ENCODE measurements at places on chromosomes 7 and 10.

GRCh38 chr10:97770255-97770654 lies 1.5 kb downstream of the SFRP5 start:
- DNase-seq = no peak

DNA sequence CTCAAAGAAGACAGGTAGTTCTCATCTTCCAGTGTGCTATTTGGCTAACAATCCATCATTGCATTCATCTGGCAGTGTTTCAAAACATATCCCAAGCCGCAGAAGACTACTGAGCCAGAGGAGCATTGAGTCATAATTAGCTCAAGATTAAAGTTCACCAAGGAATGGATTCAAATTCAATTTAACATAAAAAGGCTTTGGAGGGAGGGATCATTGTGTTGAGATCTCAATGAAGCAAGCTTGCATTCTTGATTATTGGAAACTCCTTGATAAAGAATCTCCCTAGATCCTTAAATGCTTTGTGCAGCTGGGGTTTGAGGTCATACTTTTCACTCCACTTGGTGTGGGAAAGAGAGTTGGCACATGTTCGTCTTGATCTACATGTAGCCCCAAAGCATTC lies 142.8 kb upstream of the SEMA3A start:
- no peak for DNase-seq

- DNase-seq = no peak
These were observed 73.5 kb upstream of the DLX6 start for GRCh38 chr7:96931891-96932290.

GRCh38 chr10:59706851-59707797 lies 2.5 kb downstream of the SLC16A9 start:
- no peak for DNase-seq

- no peak for DNase-seq
These were observed 218.4 kb downstream of the GATA3 start for GRCh38 chr10:8272794-8273425.

GRCh38 chr10:3786295-3787015 lies 1.4 kb upstream of the KLF6 start:
- DNase-seq = no peak

- no peak for DNase-seq
These were observed 50.1 kb downstream of the VOPP1 start for GRCh38 chr7:55521917-55522902.

DNA sequence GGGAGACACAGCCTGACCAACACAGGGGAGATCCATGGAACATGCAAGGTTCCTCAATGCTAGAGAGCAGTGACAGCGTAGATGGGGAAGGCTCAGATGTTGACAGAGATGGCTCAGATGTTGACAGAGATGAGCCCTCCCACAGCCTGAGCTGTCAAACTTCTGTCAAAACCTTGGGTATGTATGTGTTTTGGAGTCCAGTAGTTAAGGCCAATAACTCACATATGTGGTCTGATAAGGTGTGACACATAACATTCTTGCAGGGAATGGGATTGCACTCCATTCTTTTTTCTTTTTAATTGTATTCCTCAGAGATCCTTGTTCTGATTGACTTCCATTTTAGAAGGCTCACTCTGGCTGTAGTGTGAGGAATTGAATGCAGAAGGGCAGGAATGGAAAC lies 136.3 kb downstream of the C1GALT1 start:
- no peak for DNase-seq

DNA sequence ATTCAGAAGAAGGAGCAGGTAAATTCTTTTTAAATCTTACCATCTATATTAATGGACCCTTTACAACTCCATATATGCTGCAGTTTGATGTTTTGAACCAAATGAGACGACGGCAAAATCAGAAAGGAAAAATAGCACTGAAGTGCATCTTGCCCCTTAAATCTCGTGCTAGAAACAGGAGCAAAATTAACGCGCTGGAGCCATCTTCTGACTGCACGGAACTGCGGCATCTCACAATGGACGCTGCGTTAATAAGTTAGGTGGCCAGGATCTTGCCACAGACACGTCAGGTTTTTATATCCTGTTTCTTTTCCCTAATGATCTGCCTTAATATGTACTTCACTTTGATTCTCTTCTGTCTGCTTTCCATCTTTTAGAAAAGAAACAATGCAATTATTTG lies 354.5 kb downstream of the TFEC start:
- no peak for DNase-seq

DNA sequence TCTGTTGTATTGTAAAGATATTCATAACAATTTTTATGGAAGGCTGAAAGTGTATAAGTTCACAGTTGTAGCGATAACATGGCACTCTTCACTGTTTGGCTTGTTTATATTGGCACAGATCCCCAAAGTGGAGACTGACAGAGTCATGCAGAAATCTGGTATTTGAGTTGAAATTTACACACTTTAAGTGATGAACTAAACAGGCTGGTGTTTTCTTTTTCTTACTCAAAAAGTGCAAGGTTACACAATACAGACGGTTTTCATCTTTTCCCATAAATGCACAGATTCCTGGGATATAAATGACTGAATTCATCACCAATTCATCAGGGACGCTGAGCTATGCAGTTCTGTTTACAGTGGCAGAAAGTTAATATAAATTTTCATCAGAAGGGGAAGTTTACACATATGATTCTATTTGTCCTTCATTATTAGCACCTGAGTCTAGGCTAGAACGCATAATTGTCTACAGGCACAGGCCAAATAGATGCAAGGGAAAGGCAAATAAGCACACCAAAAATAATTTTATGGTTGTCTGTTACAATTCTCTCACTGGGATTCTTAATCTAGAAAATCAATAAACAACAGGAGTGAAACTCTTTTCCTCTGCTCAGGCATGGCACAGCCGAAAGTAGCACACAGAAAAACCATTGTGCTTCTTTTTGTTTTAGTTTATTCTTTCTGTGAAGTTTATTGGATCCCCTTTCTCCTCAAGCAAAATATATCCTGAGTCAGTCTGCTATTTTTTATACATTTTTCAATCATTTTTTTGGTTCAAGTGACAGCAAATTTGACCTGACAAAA lies 88.0 kb downstream of the FOXP2 start:
- DNase-seq = no peak

- DNase-seq = no peak
These were observed 14.0 kb downstream of the HABP2 start for GRCh38 chr10:113566888-113567287.

DNA sequence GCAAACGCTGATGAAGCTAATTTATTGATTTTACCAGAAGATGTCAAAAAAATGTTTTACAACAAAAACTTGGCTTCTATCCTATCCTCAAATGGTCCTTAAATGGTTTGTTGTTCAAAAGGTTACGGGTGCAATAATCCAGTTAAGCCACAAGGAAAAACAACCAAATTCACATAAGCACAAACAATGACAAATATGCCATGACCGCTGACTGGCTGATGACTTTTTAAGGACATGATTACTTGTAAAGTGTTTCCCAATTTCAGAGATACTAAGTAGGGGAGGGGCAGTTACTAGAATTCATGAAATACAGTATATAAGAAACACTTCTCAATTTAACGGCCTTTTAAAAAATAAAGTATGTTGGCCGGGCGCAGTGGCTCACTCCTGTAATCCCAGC lies 28.8 kb downstream of the ABI1 start:
- DNase-seq = no peak

- no peak for DNase-seq
These were observed 191.5 kb downstream of the DIP2C start for GRCh38 chr10:497898-498451.

DNA sequence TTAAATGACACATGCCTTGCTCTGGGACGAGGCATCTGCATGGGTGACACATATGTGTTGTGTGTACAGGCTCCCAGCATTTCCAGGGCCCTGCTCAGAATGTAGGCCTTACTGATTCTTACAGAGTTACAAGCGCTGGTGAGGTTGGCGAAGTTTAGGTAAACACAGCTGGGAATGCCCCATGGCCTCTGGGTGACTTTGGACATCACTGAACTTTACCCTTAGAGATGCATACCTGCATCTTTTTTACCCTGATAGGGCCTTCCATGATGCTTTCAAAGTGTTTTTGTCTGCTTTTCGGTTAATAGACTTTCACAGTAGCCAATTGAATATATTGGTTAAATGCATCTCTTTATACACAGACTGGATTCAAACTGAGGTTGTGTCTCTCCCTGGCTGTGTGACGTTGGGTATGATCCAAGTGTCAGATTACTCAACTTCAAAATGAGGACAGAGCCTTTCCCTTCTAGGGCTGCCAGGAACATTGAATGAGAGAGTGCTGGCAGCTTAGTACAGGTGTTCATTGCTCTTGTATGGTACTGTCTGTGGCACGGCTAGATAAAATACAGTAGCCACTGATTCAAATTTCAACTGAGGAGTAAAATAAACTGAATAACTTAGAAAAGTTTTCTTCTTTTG lies 29.5 kb downstream of the EGFR start:
- no peak for DNase-seq

GRCh38 chr10:87594864-87595263 lies 64.8 kb upstream of the PAPSS2 start:
- no peak for DNase-seq

- DNase-seq = no peak
These were observed 133.8 kb downstream of the PON1 start for GRCh38 chr7:95190515-95190914.

DNA sequence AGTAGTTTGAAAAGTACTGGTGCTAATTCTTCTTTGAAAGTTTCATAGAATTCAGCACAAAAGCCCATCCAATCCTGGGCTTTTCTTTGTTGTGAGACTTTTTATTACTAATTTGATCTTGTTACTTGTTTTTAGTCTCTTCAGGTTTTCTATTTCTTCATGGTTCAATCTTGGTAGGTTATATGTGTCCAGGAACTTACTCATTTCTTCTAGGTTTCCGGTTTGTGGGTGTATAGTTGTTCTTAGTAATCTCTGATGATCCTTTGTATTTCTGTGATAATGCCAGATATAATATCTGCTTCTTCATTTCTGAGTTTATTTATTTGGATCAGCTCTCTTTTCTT lies 147.5 kb downstream of the RTKN2 start:
- DNase-seq = no peak

DNA sequence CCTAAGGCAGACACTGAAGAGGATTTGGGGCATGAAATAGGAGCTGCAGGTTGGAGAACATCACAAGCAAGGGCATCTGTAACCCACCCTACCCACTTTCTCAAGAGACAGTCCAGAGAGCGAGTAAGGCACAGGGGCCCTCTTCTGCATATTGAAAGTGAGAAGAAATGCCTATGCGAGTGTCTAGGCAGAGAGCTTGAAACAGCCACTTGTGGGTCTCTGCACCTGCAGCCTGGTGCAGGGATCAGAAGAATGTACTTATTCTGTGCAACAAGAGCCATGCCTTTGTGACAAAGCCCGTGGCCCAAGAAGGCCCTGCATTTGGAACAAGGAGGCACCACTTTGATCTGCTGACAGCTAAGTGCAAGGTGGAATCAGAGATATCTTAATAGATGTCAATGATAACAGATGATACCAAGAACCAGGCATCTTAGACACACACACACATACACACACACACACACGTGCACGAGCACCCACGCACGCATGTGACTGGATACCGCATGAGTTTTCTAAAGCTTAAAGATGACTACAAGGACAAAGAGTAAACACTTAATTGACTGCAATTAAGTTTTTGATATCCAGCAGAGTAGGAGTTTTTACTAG lies 89.3 kb downstream of the NPSR1 start:
- no peak for DNase-seq

DNA sequence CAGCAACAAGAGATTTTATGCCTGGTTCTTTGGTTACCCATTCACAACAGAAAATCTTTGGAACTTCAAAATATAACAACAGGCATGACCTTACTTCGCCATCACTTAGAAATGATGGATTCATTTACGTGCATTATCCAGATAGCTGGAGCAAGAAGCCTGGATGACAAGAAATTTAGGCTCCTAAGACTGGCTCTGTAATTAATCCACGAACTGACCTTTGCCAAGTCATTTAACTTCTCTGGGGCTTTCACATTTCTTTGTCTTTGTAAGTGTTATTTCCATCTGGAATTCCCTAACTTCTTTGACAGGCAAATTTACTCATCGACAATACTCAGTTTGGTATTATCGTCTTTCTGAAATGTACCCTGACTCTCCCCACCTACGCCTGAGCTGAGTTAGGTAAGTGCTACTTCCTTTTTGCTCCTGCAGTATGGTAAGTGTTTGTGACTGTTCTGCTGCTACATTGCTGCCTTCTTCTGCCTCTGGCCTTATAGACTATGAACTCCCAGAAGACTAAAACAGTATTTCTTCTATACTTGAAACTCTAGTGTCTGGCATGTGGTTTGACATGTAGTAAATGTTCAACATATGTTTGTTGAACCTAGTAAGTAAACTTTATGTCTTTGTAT lies 5.5 kb upstream of the MDFIC start:
- DNase-seq = peak; percentile 42

GRCh38 chr10:110547139-110547761 lies 20.2 kb upstream of the SMC3 start:
- DNase-seq = no peak

GRCh38 chr7:101164071-101164840 lies 1.1 kb downstream of the VGF start:
- DNase-seq = peak; percentile 22

DNA sequence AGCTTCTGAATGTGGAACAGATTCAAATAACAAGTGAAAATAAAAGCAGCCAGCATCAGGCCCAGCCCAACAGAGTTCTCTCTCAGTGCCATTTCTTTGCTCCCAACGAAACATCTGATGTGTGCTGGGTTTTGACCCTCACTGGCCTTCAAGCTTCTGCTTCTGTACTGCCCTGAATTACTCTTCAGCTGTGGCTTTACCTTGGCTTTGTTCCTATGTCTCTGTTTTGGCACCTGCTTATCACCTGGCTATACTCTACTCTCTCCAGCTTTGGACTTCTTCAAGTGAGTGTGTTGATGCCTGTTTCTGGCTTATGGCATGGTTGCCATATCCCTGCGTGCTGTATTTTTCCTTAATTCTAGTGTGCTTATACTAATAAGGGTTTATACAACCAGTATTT lies 768.3 kb downstream of the SORCS1 start:
- DNase-seq = no peak

GRCh38 chr10:30784897-30785605 lies 155.5 kb upstream of the LYZL2 start:
- DNase-seq = peak; percentile 43

GRCh38 chr7:4049202-4049601 lies 632.9 kb upstream of the FOXK1 start:
- no peak for DNase-seq

DNA sequence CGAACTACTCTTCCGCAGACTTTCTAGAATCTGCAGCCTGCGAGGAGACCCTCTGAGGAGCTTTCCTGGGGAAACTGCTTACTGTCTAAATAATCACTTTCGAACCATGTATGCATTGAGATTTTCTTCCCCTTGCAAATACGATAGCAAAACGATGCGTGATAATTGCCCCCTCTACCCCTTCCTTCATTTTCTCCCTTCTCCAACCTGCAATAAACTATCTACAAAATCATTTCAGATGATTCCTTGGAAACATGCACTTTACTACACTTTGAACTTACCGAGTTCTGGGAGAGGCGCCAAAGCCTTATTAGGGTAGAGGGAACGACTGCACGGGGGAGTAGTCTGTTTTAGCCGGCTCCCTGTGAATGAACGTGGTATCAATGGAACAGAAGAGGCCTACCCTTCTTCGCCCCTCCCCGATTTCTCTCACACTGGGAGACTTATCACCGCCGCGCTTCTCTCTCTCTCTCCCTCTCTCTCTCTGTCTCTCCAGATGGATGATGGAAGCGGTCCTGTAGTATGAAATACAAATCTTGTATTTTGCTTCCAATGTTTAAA lies at the start of gene FGFBP3:
FGFBP3 (minus strand) TSS at position 370 of the 561 bp plus-strand sequence. CDS start 517 bp downstream, outside the sequence.
- DNase-seq = peak; percentile 41

Data from CD4-positive, alpha-beta T cell treated with Interleukin-6 for 4 hours (primary cell).